Stimulated activated CD4-positive, alpha-beta T cell treated with anti-CD3 and anti-CD28 coated beads, Interleukin-1b, Interleukin-23, amount 100 ng/mL, for 4 hours (primary cell): ENCODE measurements at places on chromosomes 4 and X.
A peak's percentile ranks its signal among the peaks of the same experiment; 100 is the strongest.

DNA sequence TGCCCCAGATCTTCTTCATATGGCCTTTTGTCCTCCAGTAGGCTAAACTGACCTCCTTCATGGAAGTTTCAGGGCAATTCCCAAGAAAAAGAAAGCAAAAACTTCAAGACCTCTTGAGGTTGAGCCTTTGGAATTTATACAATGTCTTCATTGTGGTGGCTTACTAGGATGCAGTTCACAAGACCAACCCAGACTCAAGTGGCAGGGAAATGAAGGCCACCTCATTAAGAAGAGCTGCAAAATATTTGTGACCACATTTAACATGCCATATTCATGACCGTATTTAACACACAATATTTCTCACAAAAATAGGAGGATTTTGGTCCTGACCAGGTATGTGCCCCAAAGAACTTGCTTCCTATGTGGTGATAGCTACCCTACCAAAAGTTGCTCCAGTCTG is 605.5 kb upstream of the PITX2 start:
- no peak for DNase-seq

DNA sequence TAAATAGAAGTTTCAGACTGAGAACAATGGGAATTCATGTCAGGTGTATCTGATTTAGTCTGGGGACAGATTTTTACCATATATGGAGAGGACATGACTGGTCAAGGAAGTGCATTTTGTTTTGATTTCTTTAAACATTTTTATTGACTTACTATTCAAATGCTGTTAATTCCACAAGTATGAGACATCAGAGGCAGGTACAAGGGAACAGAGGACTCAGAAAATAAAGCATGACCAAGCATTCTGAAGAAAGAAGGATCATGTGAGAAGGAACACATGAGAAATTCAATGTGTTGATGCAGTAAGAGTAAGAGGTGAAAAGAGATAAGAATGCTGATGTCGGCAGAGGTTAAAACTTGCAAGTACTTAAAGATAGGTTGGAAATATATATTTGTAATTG is 1452.6 kb downstream of the PCDH7 start:
- DNase-seq, result no peak

GRCh38 chrX:15599461-15599860 is 1.3 kb downstream of the ACE2 start:
- DNase-seq, result no peak

- no peak for DNase-seq
Observed at GRCh38 chr4:153341575-153342090, 2.9 kb upstream of the MND1 start.

DNA sequence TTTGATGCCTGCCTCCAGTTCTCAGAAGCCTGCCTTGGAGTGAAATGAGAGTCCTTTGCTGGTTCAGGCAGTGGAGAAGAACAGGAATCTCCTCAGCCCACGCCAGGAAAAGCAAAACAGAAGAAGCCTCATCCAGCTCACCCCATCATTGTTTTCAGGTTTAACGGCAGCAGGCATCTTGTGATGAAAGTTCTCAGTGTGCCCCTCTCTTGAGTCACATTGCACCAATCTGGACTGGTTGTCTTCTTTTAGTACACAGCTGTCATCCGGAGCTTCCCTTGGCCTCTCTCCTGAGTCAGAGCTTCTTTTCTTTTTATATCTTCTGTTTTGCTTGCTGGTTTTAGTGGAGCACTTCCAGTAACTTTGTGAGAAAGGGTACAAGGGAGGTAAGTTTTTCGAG is 50.9 kb downstream of the TSPAN7 start:
- DNase-seq, result no peak

DNA sequence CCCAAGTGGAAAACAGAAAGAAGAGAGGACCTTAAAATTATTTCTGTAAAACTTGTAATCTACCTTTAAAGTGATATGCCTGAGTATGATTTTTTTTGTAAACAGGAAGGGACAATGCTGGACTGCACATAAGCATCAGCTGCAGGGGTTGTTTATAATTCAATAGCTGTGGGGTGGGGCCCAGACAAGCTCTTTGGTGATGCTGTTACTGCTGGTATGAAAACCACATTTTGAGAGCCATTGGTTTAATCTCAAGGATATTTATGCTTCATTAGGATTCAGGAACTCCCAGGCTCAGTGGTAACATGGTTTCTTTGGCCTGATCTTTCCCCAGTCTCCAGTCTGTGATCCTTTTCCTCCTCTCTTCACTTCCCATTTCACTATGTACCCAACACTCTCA is 34.3 kb upstream of the GRPR start:
- DNase-seq, result no peak

DNA sequence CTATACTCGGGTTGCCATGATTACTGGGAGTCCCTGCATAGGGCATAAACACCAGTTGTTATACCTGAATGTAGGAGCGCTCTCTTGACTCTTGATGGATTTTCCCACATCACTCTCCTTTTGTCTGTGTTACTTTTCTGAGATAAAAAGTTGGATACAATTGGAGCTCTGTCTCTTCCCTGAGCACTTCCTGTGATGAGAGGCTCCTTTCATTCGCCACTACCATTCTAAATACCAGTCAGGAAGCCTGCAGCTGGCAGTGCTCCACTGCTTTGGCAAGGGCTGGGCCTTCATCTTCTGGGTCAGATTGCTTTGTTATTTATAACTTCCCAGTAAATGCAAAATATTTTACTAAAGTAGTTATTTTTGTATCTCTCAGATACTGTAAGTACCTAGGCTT is 13.9 kb downstream of the TCEANC start:
- DNase-seq, result no peak

DNA sequence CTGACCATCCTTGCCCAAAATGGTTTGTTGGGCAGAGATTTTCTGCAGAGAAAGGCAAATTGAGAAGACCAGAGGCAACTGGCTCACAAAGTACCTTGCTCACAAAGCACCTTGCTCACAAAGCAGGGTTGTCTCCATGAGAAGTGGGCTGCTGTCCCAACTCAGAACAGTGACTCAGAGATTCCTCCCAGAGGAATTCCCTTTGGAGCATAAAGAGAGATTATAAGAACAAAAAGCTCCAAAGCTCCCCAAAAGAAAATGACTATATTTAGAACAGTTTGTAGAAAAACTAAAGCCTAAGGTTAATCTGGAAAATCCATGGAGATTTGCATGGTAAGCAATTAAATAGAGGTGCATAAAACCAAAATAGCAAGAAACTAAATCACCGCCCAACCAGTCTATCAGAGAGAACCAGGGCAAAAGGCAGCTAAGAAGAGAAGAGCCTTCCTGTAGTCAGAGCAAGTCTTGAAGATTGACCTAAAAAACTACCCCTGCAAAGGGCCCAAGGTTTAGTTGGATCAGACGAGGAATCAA is 731.4 kb downstream of the FAT4 start:
- DNase-seq, result no peak

DNA sequence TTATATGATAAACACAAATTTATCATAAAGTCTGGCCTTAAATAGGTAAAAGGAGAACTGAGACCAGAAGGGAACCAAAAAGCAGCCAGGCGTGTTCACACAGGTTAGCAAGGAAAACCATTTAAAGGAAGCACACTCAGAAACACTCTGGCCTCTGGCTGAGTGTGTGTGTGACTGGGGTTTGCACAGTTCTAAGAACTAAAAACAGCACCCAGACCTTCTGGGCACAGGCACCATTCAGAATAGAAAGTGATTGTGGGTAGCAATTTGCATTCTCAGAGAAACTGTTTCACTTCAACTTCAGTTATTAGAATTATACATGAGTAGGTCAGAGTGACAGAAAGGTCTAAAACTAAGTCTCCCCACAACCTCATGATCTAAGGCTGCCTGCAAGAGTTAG is 10.0 kb downstream of the GPR82 start:
- no peak for DNase-seq

DNA sequence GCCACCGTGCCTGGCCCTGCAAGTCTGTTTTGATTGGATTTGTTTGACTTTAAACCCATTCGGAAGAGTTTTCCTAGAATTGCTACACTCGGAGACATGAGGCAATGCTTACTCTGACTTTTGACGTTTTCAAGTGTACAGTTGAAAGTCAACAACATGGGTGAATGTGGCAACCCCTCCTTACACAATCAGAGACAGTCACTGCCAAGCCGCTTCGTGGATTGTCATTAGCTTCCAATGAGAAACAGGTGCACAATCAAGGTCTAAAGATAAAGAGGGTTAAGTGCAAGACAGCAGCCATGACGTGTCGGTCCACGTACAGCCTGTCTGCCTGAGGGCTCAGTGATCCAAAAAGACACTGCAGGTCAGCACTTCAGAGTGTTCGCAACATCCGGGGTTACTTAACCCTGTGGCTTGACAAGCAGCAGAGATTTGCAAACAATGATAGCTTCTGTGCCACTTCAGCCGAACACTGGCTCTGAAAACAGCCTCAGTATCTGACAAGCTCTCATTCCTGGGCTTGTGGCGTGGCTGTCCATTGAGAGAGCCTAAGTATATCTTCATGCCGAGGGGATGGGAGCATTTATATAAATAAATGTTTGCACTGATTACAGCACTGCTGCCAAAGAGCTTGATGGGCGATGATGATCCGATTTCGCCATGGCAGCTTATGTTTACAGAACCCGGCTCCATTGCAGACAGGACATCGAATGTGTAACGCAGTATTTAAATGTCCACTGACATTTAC is 180.0 kb downstream of the DHRSX start:
- no peak for DNase-seq

- DNase-seq, result peak; percentile 27
Observed at GRCh38 chrX:39814391-39814790, 283.4 kb downstream of the BCOR start.

- no peak for DNase-seq
Observed at GRCh38 chr4:30939684-30940083, 219.5 kb downstream of the PCDH7 start.

- DNase-seq, result no peak
Observed at GRCh38 chr4:13881892-13882291, 254.4 kb upstream of the BOD1L1 start.
